Suppressor macrophage treated with lipopolysaccharide for 4 hours (primary cell): ENCODE measurements at places on chromosomes 1 and 21.

DNA sequence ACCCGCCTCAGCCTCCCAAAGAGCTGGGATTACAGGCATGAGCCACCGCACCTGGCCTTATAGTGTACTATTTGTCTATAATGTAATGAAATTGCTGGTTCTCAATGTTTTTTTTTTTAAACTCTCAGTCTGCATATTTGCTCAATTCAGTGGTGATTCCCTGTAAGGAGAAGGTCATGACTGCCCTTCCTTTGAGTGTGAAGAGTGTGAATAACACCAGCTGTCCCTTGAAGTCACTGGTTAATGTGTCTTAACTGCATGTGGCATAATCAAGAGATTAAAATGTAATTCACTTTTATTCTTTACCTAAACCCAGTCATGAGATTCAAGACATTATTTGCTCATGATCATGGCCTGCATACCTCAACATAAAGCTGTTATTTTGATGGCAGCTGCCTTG lies 30.5 kb downstream of the MTF2 start:
- DNase-seq: no peak

- no peak for DNase-seq
These were observed 12.4 kb downstream of the PEA15 start for GRCh38 chr1:160217481-160218051.

GRCh38 chr1:214165850-214166374 lies 115.0 kb upstream of the SMYD2 start:
- DNase-seq: no peak

- peak; percentile 85 for DNase-seq
These were observed 1.2 kb upstream of the DENND1B start for GRCh38 chr1:197776351-197777105.

- DNase-seq: no peak
These were observed 214.6 kb downstream of the TRABD2B start for GRCh38 chr1:47782414-47783166.

DNA sequence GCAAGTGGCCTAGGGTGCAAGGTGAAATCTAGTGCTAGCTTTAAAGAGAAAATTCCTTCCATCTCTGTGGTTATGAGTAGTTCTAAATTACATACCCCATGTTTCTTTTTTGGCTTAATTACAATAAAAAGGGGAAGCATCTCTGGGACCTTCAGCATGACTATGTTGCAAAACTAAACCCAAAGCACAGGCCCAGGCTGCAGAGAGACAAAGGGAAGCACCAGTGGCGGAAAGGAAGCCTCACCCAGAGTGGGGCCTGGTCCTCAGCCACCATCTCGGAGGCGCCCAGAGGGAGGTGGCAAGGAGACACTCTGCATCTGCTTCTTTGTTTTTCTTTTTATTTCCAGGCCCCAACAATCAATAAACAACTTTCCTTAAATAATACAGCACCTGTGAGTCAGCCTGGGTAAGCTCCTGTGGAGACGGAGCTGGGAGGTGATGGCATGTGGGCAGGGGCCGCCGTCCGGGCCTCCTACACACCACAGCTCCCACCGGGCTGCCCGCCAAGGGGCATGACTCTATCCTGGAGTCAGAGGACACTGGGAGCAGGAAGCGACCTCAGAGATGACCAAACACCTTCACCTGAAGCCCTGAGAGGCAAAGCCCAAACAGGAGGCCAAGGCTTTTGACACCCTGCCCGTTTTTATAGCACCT lies 21.7 kb downstream of the ITPKB start:
- DNase-seq: peak; percentile 82
